Neuronal stem cell (in vitro differentiated cells): ENCODE measurements at places on chromosomes 5 and 9.

DNA sequence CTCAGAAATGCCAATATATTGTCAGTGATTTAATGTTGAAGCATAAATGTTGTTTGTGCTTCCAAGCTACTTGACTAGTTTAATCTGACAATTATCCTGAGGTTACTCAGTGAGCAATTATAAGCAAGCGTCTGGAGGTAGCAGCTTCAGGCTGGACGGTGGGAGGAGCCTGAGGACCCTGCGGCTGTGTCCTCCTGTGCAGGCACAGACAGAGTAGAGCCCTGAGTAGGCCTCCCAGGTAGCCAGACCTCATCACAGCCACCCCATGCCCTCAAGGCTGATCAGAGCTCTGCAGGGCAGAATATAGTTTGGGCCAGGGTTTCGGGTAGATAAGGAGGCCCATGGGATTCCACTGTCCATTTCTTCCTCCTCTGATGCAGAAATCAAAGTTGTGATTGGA, 153.6 kb downstream of the DRD1 start:
- DNase-seq = no peak
- H3K36me3 ChIP-seq = no peaks in the 10 kb centered on the region
- H3K4me3 ChIP-seq = no peak overlapping the region
- H3K27me3 ChIP-seq = no peaks in the 10 kb centered on the region
- peaks cover 5% of the 10 kb centered on the region for H3K4me1 ChIP-seq

DNA sequence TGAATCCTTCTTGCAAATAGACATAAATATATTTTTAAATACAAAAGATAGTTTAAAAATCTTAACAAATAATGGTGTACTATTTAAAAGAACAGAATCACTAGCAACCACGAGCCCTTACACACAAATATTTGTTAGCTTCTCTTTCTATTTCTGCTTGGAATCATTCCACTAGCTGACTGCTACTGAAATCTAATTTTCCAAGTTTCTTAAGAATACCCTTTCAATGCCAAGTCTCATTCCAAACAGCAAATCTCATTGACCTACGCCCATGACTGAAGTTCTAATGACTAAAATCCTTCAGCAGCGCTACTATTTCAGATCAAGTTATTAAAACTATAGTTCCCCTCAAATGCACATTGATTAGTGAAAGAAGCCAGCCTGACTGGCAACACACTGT, 13.2 kb upstream of the PPP1R2B start:
- H3K4me3 ChIP-seq = no peak overlapping the region
- no peaks in the 10 kb centered on the region for H3K27me3 ChIP-seq
- no peak overlapping the region for H3K27ac ChIP-seq
- DNase-seq = no peak
- H3K36me3 ChIP-seq = no peaks in the 10 kb centered on the region

- no peak overlapping the region for H3K27ac ChIP-seq
- H3K36me3 ChIP-seq = no peaks in the 10 kb centered on the region
- no peaks in the 10 kb centered on the region for H3K27me3 ChIP-seq
- DNase-seq = no peak
Observed at GRCh38 chr5:53971131-53971530, 339.2 kb downstream of the ARL15 start.

GRCh38 chr9:135718616-135719015, 16.6 kb downstream of the KCNT1 start:
- no peaks in the 10 kb centered on the region for H3K36me3 ChIP-seq
- H3K4me1 ChIP-seq = no peaks in the 10 kb centered on the region
- DNase-seq = no peak
- no peak overlapping the region for H3K27ac ChIP-seq
- H3K4me3 ChIP-seq = no peak overlapping the region
- H3K27me3 ChIP-seq = peaks cover 90% of the 10 kb centered on the region

- DNase-seq = no peak
- no peaks in the 10 kb centered on the region for H3K27me3 ChIP-seq
- no peak overlapping the region for H3K27ac ChIP-seq
- H3K4me3 ChIP-seq = no peak overlapping the region
- no peaks in the 10 kb centered on the region for H3K4me1 ChIP-seq
Observed at GRCh38 chr5:147893820-147894219, 12.5 kb downstream of the C5orf46 start.

DNA sequence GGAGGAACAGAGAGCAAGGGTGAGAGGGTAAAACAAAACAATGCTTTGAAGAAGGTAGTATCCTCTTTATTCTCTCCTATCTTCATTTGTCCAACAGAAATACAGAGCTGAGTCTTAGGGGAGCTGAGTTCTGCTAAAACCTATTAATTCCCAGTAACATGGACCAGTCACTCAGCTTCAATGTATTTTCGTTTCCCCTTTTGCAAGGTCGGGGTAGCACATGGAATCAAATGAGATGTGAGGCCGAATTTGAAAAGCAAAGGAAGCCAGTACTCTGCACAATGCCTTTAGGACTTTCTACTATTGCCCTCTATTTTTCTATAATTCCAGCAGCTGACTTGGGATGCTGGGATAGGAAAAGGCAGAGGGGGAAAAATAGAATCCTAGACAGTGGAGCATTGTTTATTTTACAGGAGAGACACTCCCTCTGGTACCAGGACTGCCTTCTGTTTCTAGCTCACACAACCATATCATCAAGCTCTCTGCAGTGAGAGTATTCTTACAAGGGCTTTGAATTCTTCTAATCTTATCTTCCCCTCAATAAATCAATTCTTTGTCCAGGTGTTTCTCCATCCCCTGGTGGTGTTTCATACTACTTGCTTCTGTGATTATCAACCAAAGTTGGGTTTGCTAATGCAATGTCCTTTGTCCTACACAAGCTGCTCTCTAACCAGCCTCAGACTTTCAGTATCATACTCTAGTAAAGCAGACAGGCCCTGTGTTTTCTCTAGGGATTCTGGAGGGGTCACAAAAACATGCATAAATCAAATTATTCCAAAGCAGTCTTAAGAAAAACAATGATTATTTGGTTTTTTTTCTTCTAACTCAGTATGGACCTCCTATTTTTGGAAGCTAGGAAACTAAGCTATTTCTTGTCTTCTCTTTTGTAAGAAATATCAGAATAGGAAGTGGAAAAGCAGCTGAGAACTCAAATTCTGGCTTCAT, 341.5 kb downstream of the OSTF1 start:
- no peaks in the 10 kb centered on the region for H3K27me3 ChIP-seq
- H3K27ac ChIP-seq = no peak overlapping the region
- H3K4me3 ChIP-seq = no peak overlapping the region
- H3K4me1 ChIP-seq = no peaks in the 10 kb centered on the region

GRCh38 chr5:4716781-4717180, 423.3 kb upstream of the ADAMTS16 start:
- H3K36me3 ChIP-seq = no peaks in the 10 kb centered on the region
- H3K27ac ChIP-seq = no peak overlapping the region
- H3K4me3 ChIP-seq = no peak overlapping the region
- H3K4me1 ChIP-seq = no peaks in the 10 kb centered on the region
- no peak for DNase-seq

DNA sequence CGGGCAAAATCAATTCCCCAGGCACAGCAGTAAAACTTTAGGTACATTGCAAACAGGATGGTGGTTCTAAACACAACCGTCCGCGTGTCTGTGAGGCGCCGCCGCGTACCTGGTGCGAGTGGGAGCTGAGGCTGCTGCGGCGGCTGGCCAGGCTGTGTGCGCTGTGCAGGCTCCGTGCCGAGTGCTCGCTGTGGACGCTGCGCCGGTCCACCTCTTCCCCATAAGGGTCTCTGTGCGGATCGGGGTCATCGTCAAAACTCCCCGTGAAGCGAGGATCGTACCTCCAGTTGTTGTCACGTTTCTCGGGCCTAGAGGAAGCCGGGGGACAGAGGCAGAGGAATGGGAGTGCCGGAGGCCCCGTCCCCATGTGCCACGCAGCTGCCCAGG, 16.7 kb downstream of the SEC16A start:
- no peak overlapping the region for H3K27ac ChIP-seq
- no peak for DNase-seq
- no peak overlapping the region for H3K4me3 ChIP-seq

DNA sequence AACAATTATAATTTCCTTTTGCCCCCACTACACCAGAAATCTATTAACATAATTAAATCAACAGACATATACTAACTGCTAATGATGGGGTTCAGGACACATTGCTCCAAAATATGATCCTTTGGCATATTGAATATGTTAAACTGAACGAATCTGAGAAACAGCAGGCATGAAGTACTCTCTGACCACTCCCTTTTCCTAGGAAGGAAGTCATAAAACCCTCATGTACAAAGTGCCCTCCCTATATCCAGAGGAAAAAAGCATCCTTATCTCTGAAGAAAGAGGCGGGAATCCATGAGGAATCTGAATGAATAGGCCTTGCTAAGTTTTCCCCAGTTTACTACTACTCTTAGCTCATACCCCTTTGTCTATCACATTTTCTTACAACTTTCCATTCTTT, 67.9 kb downstream of the ADAMTS6 start:
- no peak for DNase-seq
- no peak overlapping the region for H3K4me3 ChIP-seq
- no peaks in the 10 kb centered on the region for H3K36me3 ChIP-seq

DNA sequence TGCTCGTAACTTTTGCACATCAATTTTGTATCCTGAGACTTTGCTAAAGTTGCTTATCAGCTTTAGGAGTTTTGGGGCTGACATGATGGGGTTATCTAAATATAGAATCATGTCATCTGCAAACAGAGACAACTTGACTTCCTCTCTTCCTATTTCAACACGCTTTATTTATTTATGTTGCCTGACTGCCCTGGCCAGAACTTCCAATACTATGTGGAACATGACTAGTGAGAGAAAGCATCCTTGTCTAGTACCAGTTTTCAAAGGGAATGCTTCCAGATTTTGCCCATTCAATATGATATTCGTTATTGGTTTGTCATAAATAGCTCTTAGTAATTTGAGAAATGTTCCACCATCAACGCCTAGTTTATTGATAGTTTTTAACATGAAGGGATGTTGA, 65.4 kb upstream of the CDH12 start:
- no peak overlapping the region for H3K4me3 ChIP-seq
- H3K4me1 ChIP-seq = no peaks in the 10 kb centered on the region
- no peaks in the 10 kb centered on the region for H3K27me3 ChIP-seq
- no peak overlapping the region for H3K27ac ChIP-seq
- H3K36me3 ChIP-seq = no peaks in the 10 kb centered on the region
- no peak for DNase-seq

DNA sequence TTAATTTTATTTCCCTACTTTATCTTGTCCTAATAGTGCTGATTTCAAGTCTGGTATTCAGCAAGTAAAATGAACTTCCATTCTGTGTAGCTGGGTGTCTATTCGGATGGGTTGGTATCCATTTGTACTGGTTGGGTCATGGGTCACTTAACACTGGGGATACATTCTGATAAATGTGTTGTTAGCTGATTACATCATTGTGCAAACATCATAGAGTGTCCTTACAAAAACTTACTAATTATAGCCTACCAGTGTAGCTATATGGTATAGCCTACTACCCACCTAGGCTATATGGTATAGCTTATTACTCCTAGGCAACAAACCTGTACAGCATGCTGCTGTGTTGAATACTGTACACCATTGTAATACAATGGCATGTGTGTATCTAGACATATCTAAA, 1373.7 kb upstream of the DMAC1 start:
- DNase-seq = no peak
- H3K36me3 ChIP-seq = no peaks in the 10 kb centered on the region
- H3K27me3 ChIP-seq = no peaks in the 10 kb centered on the region

GRCh38 chr9:36204906-36205547, 14.3 kb downstream of the CLTA start:
- H3K27ac ChIP-seq = no peak overlapping the region
- no peak overlapping the region for H3K4me3 ChIP-seq
- no peak for DNase-seq
- no peaks in the 10 kb centered on the region for H3K4me1 ChIP-seq
- H3K27me3 ChIP-seq = no peaks in the 10 kb centered on the region
- peaks cover 50% of the 10 kb centered on the region for H3K36me3 ChIP-seq

DNA sequence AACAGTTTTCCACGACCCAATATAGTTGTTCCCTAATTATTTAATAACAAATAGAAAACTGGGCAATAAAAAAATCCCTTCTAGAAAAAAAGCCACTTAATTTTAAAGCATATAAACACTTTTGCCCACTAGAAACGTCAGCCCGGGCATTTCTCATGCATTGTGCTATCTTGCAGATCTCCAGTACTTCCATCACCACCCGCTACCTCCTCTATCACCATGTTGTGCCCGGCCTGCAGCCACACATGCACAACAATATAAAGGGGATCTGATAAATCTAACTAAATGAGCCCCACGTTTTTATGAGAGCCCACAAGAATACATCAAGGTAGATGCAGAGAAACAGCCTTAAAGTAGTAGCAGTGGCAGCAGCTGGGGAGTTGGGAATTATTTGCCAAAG, 272.7 kb downstream of the MLLT3 start:
- no peaks in the 10 kb centered on the region for H3K4me1 ChIP-seq
- H3K27me3 ChIP-seq = no peaks in the 10 kb centered on the region
- DNase-seq = no peak
- no peak overlapping the region for H3K4me3 ChIP-seq
